ENCODE measurements at places on chromosomes 7 and 10.

DNA sequence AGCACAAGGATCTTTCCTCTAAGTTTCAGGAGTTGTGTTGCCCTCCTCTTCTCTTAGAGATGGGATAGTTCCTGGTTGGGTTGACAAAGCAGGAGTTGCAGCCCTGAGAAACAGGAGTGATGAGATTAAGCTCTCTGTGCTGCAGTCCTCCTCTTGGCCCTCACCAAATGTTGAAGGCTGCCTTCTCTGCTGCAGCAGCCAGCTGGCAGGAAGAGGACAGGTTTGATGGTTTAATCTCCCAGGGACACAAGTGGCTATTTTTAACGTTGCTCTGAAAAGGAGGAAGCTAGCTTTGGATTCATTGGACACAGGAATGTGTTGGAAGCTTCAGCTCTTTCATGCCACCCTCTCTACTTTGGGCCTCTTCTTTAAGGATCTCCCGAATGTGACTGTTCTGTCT is 9.4 kb downstream of the STRIP2 start:
- DNase-seq = no peak

DNA sequence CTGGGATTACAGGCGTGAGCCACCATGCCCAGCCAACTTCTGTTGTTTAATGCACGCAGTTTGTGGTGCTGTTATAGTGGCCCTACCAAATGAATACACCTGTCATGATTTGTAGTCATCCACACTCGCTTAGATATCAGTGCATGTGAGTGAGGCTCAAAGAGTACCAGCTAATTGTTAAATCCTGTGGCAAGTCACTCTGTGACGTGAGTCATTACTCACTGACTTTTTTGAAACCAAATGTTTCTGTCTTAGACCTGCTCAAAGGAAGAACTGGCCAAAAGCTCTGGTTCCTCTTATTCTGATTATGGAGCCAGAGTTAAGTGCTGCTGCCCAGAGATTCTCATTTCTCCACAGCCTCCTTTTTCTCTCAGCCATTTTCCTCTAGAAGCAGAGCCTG is 109.4 kb downstream of the PRKAG2 start:
- no peak for DNase-seq

DNA sequence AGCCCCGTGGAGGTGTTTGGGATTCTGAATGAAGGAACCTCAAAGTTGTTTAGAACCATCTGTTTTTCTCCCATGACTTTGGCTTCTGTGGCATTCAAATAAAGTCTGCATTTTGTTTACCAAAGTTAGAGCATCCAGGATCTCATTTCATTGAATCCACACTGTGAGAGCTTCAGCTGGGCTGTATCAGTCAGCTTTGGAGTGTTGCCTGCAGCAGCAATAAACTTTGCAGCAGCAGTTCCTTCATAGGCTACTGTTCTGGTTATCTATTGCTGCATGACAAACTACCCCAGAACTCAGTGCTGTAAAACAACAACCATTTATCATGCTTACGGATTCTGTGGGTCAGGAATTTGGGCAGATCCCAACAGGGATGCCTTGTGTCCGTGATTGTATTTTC is 1575.2 kb upstream of the LRRTM3 start:
- DNase-seq = no peak

DNA sequence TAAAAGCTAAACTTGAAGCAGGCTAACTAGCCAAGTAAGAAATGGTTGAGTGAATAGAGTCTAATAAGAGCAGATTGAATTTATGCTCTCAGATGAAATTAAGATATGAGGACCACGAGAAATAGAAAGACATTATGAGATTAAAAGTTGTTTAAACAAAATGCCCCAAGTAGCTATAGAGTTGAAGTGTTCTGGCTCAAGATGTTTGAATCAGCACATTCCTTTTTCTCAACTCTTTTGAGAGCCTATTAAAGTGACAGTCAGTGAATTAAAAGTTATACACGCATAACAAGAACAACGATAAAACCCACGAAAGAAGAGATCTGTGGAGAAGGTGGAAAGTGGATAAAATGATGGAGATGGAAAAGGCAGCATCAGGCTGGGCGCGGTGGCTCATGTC is 322.2 kb upstream of the ANKRD30A start:
- no peak for DNase-seq

DNA sequence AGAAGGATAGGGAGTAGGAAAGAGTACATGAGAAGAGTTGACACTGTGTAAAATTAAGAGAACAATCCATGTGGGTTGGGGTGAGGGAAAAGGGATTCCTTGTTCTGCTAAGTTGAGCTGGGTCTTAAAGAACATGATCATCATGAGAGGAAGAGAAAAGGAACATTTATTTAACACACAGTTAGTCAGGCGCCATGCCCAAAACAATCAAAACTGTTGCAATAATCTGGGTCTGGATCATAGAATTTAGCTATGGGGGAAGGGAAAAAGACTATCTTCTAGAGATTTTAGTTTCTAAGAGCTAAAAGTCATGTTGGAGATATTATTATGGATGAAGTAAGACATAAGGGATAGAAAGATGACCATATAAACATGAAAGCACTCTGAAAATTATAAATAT is 178.9 kb downstream of the SEM1 start:
- no peak for DNase-seq

DNA sequence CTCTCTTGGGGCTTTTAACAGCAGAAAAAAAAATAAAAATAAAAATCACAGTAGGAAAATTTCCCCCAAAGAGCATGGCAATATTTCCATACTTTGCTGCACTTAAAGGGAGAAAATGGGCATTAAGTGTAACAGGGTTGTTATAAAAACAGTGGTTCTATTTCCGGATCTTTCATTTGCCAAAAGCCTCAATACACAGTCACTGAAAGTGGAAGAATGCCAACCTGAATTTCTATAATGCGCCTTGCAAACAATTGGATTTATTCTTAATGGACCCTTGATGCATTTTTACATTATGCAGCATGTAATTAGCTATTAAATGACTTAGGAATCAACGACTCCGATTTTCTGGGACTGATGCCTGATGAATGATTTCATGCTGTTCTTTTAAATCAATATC is 127.6 kb upstream of the NANOS1 start:
- DNase-seq = no peak

DNA sequence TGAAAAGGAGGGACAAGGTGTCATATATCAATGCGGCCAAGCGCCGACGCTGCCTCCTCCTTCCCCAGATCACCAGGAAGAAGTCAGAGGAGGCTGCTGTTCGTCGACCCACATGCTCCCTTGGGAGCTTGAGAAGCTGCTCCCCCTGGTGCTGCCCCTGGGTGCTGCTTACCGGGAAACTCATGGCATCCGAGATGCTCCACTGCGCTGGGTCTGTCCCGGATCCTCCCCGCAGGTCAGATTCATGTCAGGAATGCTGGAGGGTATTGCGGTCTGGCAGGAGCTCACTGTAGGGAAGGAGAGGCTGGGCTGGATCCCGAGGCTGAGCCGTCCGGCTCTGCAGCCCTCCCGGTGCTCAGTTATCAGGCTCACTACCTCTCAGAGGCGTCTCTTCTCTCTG is 123.7 kb upstream of the FAM20C start:
- DNase-seq = no peak

DNA sequence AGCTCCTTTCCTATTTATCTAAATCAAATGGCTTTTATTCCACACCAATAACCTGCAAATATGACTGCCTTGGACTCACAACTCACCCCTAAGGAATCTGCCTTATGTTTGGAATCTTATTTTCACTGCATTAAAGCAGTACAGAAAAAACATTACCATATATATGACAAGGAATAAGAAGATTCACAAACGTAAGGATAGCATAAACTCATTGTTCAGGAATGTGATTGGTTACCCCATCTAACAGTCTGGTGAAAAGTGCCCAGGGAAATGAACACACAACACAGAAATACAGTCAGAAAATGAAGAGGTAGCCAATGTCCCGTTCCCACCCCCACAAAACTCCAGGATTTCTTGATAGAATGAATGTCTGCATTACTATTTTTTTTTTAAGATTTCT is 2.0 kb downstream of the PPP3CB start:
- no peak for DNase-seq

GRCh38 chr10:81177651-81178244 is 640.0 kb downstream of the SH2D4B start:
- no peak for DNase-seq

- no peak for DNase-seq
Measured at GRCh38 chr7:54326592-54327167, 215.5 kb upstream of the VSTM2A start.

GRCh38 chr10:77975086-77975666 is 48.6 kb upstream of the DLG5 start:
- DNase-seq = no peak

GRCh38 chr7:110852156-110852940 is 238.6 kb upstream of the LRRN3 start:
- no peak for DNase-seq

DNA sequence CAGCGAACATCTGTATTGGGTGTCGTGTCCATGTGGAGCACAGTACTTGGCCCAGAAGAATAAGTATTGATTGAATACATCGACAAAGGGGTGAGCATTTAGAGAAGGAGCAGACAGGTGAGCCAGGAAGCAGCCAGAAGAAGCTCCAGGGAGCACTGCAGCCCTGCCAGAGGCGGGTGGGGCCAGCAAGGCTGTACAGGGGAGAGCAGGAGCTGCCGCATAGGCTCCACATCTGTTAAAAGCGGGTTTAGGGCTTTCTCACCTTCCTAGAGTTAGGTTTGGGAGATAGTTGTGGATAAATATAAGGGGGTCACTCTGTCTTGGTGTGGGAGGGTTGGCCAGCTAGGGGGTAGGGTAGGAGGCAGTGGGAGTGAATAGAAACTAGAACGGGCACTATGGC is 1.3 kb upstream of the CPA1 start:
- no peak for DNase-seq

GRCh38 chr7:35748371-35748770 is 52.5 kb upstream of the SEPTIN7 start:
- DNase-seq = no peak

- no peak for DNase-seq
Measured at GRCh38 chr10:73253225-73253555, 746 bp upstream of the MRPS16 start.

DNA sequence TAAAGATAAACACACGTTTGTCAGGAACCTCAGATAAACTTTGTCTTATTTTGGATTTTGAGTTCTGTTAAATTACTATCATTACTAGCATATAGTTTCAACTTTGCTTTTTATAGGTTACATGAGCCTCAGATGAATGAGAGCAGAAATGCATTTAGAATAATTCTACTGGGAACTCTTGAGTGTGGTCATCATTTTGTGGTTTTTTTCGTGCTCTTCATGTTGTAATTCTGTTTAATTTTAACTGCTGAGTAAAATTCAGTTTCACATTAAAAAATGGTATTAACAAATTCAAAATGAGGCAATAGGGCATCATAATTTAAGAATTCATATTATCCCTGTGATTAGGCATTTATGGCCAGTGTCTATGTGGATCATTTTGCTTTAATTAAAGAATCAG is 72.9 kb downstream of the GNAI1 start:
- DNase-seq = no peak

- DNase-seq = no peak
Measured at GRCh38 chr10:37952043-37952755, 24.2 kb downstream of the ZNF25 start.

- no peak for DNase-seq
Measured at GRCh38 chr7:136528329-136528728, 340.1 kb upstream of the CHRM2 start.

DNA sequence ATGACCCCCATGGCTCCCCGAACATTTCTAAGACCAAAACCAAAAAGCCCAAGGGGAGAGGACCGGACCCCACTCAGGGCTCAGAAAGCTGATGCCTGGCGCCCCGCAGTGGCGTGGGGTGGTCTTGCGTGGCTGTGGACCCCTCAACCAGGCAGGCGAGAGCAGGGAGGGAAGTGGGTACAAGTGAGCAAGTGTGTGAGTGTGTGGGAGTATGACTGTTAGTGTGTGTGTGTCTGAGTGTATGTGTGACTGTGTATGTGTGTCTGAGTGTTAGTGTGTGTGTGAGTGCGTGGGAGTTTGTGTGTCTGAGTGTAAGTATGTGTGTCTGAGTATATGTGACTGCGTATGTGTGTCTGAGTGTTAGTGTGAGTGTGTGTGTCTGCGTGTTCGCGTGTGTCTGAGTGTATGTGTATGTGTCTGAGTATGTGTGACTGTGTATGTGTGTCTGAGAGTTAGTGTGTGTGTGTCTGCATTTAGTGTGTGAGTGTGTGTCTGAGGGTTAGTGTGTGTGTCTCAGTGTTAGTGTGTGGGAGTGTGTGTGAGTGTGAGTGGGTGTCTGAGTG is 34.0 kb upstream of the INSIG1 start:
- no peak for DNase-seq

DNA sequence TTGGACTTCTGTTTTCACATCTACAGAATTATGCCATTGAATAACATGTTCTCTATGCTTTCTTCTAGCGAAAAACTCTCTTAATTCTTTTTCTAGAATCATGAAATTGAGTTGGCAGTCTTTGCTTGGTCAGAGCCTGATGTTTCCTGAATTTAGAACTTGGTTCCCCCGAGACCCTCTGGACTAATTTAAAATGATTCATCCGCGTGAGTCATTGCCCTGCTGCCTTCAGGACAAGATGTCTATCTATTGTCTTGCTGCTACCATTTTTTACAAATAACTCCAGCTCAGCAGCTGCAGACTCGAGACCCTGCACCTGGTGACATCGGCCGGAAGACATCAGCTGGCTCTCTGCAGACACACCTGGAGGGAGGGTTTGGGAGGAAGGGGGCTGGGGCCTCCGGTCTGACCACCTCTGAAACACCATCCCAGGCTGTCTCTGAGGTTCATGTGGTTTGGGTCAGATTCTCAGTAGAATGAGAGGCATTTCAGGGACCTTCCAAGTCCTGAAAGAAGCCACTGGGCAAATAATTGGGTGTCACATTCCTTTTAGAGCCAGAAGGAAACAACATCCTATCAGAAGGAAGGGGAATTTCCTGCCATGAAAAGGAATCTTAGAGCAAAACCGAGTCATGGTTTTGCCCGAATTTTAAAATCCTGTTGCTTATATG is 20.9 kb upstream of the KLF6 start:
- no peak for DNase-seq

- no peak for DNase-seq
Measured at GRCh38 chr7:6237730-6238129, 34.7 kb downstream of the CYTH3 start.

GRCh38 chr10:84478151-84478550 is 149.8 kb downstream of the CCSER2 start:
- DNase-seq = no peak
